Activated CD4-positive, alpha-beta T cell treated with anti-CD3 and anti-CD28 coated beads, Interleukin-2, amount 50 U/mL, for 1 hour (primary cell): ENCODE measurements at places on chromosomes 3 and 15.

- DNase-seq: no peak
These were observed 774.3 kb upstream of the NR2F2 start for GRCh38 chr15:95556225-95556624.

GRCh38 chr3:14201940-14202684 is 23.5 kb downstream of the LSM3 start:
- no peak for DNase-seq

- DNase-seq: no peak
These were observed 288.3 kb downstream of the CNTN6 start for GRCh38 chr3:1380926-1381646.

GRCh38 chr3:169600732-169601131 is 62.8 kb downstream of the MECOM start:
- DNase-seq: no peak

GRCh38 chr15:71057143-71057542 is 58.1 kb upstream of the THSD4 start:
- no peak for DNase-seq

DNA sequence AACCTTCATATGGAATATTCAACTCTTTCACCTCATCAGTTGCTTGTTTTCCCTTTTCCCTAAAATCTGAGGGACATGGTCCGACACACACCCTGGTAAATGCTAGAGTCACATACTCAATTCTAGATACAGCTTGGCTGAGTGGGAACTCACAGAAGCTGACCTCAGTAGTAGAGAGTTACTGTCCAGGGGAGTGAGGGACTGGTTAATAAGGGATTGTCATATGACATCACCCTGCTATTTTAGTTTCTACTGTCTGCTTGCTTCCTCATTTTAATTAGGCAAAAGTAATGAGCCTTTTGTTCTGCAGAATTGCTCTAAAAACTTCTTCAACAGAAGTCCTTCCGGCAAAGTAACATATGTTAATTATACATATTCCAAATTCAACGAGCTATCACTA is 244.5 kb downstream of the ZIC4 start:
- DNase-seq: no peak

- no peak for DNase-seq
These were observed 23.9 kb upstream of the SLC12A8 start for GRCh38 chr3:125236331-125236903.

GRCh38 chr3:184156522-184156955 is 1.4 kb downstream of the DVL3 start:
- DNase-seq: no peak

- DNase-seq: no peak
These were observed 1205.5 kb downstream of the ROBO1 start for GRCh38 chr3:78562328-78562727.

DNA sequence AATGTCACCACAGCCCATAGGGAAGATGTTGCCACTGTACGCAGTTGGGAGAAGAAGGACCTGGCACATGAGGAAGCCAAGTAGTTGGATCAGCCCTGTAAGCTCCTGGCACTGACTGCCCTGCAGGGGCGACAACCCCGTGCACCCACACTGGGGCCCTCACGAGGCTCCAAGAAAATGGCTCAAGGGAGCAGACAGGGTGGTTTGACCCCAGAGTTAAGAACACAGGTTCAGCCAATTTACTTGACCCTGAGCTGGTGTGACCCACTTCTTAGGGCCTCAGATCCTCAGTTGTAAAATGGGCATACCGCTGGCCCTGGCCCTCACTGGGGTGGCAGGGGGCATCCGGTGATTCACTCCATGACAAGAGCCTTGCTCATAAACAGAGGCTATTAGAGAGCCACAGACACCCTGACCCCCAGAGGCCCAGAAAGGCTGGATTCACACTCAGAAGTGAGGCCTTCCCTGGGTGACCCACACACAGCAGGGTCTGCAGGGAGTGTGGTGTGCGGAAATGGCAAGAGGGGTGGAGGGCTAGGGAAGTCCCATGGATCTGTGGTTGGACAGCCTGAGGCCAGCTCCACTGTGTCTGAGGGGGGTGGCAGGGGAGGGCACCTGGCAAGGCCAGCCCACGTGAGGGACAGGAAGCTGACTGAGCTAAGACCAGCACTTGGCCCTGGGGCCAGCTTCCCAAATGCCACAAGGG is 1.7 kb upstream of the HHATL start:
- no peak for DNase-seq

DNA sequence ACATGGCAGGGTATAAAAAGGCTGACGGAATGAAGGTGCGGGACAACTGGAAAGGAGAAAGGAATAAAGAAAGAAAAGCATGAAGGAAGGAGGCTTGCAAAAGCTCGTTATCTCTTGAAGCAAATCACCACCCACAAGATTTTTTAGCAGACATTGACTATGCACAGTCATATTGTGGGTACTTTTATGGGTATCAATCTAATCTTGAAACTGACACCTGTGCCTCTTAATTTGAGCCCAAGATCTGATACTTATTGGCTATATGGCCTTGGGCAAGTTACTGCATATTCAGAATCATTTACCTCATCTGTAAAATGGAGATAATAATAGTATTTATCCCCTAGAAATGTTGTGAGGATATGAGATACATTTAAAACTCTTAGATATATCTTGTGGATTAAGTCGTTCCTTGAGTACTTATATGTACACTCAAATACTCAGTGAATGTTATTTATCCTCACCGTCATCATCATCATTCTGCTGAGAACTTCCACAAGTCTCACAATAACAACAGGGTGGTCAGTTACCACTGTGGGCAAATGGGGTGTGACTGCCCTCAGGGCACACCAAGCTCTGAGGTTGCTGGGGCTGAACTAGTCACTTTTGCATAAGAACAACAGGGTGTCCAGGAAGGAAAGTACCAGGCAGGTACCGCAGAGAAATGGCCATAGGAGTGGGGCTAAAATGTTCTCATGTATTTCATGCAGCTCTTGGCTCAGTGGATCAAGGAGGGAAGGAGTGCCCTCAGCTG is 266.1 kb downstream of the SLC9A9 start:
- DNase-seq: no peak

- DNase-seq: no peak
These were observed 9.9 kb downstream of the FILIP1L start for GRCh38 chr3:100104442-100104798.

DNA sequence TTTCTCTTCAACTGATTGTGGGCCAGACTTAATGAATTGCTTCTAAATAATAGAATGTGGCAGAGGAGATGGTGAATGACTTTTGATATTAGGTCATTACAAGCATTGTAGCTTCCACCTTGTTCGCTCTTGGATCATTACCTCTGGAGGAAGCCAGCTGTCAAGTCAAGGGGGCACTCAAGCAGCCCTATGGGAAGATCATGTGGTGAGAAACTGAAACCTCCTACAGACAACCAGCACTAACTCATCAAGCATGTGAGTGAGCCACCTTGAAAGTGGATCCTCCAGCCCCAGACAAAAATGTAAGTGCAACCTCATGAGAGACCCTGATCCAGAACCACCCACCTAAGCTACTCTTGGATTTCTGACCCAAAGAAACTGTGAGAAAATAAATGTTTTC is 109.8 kb upstream of the TBC1D5 start:
- DNase-seq: no peak
